Activated T-cell treated with anti-CD3 and anti-CD28 coated beads for 1 hour (primary cell): ENCODE measurements at places on chromosomes 6 and 20.

DNA sequence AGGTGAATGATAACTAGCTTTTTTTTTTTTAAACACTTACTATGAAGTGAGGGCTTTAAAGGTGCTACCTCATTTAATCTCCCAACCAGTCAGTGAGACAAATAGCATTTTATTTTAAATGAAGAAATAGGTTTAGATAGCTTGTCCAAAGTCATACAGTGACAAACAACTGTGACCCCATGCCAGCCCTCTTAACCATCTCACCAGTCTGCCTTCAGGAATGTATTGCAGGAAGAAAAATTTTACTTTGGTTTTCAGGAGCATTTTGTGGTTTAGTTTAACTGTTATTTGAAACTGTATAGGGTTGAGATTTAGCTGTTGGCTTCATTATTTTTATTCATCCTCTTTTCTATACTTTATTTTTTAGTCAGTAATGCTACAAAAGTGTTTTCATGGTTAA lies 18.6 kb downstream of the DSE start:
- DNase-seq: no peak

DNA sequence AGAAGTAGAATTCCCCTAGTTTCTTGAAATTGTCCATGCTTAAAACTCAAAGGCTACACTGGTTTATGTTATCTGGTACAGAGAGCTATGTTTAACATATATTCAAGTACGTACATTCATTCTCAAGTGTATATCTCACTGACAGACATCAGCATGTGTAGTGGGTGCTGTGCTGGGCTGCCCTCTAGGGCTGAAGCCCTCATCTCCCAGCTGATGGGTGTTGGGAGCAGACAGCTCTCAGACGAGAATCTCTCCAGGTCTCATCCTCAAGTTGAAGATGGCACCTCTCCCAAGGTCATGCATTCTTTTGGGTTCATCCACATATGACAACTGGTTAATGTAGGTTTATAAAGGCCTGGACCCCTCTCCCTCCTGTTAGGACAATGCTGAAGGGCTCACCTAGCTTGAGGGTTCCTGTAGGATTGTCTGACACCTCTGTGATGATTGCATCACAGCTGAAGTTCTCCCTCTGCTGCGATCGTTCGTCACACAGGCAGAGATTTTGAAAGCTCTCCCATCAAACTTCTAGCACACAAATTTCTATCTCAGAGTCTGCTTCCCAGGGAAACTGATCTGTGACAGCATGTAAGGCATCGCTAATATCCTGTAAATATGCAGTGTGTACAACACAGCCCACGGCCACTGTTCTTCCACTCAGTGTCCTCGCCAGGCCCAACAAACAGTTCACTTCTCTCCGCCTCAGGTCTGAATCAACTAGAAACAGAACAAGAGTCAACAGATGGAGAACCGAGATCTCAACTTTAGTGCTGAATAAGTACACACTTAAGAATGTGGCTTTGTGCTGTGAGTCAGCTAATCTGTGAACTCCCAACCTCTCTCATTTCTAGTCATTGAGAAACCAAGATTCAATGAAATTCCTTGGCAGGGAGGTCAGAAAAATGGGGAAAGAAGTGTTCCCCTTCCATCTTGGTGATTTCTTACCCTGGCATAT lies 43.2 kb downstream of the PREP start:
- DNase-seq: no peak

DNA sequence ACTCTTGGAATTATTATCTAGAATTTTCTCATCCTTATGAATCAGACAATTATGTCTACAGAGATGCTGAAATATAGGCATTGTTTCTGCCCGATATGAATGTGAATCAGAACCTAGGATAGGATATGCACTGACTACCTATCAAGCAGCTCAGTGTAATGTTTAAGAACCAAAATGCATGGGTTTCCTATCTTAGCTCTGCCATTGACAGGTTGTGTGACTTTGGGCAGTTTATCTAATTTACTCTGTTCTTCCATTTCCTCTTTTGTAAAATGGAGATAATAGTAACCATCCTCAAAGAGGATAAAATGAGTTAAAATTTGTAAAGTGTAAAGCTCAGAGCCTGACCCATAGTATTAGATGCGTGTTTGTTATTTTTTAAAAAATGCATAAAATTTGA lies 10.2 kb upstream of the AIG1 start:
- no peak for DNase-seq

DNA sequence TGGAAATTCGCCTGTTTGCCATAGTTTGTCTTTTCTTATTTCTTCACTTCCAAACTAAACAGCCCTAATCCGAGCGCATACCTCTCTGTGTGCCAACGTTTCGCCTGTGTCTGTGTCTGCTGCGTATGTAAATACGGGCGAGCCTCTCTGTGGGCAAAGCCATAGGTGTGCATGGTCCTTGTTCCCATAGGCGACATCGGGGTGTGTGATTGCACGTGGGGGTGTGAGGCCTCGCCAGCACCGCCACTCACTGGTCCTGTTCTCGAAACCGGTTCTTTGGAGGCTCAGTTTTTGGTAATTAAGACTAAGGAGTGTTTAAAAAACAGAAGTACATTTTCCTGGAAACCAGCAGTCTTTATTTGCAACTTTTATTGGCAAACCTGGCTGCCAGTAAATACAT lies 6.0 kb upstream of the FOXC1 start:
- DNase-seq: no peak

- DNase-seq: no peak
Observed at GRCh38 chr6:45697605-45698004, 318.1 kb downstream of the CLIC5 start.

GRCh38 chr6:33312361-33313104 lies 1.3 kb downstream of the TAPBP start:
- peak; percentile 73 for DNase-seq

DNA sequence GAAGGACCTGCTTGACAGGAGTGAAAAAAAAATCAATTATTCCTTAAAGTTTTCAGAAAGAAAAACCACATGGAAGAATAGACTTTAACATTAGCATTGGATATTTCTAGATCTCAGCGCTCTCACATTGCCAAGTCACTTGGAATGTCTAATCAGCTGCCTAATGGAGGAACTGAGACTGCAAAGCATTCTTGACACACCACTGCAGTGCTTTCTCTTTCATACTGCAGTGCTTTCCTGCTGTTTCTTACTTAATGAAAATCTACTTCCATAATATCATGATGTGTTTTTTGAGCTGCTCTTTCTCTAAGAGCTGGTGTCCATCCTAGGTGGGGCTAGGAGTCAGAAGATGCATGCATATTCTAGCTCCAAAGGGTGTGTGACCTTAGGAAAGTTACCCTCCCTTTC lies 20.4 kb upstream of the MCM3 start:
- DNase-seq: no peak

DNA sequence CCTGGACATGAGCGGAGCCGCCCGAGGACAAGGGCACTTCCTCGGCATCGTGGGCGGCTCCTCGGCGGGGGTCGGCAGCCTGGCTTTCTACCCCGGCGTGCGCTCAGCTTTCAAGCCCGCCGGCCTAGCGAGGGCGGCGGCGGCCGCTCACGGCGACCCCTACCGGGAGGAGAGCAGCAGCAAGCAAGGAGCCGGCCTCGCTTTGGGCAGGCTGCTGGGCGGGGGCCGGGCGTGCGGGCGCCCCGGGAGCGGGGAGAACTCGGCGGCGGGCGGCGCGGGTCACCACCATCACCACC lies 6.7 kb downstream of the PRDM13 start:
- no peak for DNase-seq

- DNase-seq: no peak
Observed at GRCh38 chr6:8352335-8352965, 82.9 kb downstream of the SLC35B3 start.

GRCh38 chr6:108557494-108558371 lies 3.0 kb upstream of the FOXO3 start:
- DNase-seq: peak; percentile 72

DNA sequence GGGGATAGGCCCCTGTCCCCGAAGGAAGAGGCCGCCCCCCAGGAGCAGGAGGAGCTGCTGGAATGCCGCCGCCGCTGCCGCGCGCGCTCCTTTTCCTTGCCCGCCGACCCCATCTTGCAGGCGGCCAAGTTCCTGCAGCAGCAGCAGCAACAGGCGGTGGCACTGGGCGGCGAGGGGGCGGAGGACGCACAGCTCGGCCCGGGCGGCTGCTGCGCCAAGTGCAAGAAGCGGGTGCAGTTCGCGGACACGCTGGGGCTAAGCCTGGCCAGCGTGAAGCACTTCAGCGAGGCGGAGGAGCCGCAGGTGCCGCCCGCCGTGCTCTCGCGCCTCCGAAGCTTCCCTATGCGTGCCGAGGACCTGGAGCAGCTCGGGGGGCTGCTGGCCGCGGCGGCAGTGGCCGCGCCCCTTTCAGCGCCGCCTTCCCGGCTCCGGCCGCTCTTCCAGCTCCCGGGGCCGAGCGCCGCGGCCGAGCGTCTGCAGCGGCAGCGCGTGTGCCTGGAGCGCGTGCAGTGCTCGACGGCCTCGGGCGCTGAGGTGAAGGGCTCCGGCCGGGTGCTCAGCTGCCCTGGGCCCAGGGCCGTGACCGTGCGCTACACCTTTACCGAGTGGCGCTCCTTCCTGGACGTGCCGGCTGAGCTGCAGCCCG lies 630 bp downstream of the PPP1R3G start:
- no peak for DNase-seq

DNA sequence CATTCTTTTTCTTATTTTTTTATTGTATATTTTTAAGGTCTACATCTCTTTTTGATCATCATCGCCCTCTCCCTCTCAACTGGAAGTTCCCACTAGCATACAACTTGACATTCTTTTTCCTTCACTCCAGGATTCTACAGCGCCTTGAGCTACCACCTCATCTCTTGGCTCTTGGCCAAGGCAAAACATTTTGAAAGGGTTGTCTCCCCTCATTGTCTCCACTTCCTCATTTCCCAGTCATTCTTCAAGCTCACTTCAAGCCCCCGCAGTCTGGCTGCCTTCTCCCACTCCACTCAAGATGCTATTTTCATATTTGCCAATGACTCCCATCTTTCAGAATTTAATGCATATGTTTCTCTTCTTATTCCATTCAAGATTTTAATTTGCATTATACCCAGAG lies 63.0 kb downstream of the OPN5 start:
- DNase-seq: no peak

DNA sequence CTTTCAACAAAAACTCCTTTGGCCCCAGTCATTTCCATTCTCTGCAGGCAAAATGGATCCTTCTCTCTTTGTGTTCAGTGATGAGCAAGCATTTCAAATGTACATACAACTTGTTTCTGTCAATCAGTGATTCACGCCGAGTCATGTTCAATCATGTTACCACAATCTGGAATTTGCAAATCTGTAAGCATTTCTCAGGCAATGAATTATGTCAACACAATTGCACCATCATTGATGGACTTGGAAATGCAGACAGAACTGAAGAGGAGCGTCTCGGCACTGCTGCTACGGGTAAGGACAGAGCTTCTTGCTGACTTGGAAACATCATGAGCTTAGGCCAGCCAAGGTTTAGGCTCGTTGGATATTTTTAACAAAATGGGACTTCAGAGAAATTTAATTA lies 132.8 kb upstream of the AGPAT4 start:
- DNase-seq: no peak

DNA sequence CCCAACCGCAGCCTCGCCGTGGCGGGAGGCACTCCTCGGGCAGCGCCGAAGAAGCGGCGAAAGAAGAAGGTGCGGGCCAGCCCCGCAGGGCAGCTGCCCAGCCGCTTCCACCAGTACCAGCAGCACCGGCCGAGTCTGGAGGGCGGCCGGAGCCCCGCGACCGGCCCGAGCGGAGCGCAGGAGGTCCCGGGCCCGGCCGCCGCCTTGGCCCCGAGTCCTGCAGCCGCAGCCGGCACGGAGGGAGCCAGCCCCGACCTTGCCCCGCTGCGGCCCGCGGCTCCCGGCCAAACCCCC lies 525 bp downstream of the PNRC1 start:
- DNase-seq: no peak

DNA sequence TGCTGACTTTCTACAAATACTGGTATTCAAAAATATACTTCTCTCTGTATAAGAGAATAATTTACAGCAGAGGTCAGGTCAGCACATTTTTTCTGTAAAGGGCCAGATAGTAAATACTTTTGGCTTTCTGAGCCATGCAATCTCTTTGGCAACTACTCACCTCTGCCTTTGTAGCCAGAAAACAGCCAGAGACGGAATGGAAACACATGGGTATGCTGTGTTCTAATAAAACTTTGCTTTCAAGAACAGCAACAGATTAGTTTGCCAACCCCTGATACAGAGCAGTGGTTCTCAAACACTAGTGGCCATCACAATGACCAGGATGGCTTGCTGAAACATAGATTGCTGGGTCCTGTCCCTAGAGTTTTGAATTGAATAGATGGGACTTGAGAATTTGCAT lies 46.3 kb downstream of the SYCP2L start:
- no peak for DNase-seq

DNA sequence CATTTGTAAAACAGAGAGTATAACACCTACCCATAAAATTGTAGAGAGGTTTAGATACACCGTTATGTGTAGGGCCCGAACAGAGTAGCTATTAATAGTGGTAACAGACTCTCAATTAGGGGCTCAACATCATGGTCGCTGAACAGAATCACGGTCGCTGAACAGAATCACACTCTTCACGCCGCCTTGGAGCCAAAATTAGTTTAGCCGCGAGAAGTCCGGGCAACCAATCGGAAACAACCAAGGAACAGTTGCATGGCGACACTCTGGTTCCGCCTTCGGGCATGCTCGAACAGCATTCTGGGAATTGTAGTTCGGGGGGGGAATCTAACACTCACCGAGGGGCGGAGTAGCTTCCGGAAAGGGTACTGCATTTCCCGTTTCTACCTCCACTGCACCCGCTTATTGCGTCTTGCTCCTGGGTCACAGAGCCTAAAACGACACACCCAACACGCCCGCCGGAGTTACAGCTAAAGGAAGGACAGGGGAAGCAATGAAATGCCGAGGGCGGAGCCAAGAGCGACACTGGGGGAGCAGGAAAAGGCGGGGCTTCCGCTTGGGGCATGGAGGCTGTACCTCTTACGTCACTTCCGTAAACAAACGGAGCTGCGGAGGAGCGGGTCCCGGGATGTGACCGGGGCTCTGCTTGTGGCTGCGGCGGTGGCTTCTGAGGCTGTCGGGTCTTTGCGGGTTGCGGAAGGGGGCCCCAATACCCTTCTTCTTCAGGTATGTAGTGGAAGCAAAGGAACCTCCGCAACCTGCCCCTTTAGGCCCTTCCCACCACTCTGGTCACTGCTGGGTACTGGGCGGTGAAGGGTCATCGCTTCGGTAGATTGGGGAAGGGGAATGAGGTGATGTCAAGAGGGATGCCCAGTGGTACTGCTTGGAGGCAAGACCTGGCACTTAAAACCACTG lies at the start of gene CCDC28A:
Gene CCDC28A, plus strand, starts transcription at position 593 of the 915 bp plus-strand sequence. CDS start 2,352 bp downstream, outside the sequence.
- DNase-seq: peak; percentile 87

DNA sequence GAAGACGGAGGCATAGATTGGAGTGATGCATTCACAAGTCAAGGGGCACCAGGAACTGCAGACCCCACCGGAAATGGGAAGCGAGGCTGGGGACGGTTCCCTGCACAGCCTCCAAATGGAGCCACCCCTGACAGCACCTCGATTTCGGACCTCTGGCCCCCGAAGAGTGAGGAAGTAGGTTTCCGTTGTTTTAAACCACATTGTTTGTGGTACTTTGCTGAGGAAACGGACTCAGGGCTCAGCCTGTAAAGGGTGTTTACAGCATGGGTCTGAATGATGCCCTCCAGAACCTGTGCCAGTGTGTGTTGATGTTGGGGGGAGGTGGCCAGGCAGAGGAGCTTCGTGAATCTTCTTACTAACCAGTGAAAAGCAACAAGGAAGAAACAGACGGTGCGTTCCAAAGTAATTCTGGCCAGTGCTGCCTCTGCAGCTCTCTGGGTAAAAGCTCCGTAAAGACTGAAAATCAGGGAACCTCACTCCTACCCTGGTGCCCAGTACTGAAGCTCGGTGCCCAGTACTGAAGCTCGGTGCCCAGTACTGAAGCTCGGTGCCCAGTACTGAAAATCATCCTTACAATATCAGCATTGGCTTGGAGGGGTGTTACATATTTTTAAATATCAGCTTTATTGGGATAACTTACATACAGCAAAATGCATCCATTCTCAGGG lies 30.1 kb upstream of the CCR6 start:
- DNase-seq: no peak
